ENCODE measurements at places on chromosomes 7 and 10.
A peak's percentile ranks its signal among the peaks of the same experiment; 100 is the strongest.

- DNase-seq = no peak
Observed at GRCh38 chr7:148050492-148051158, 539.9 kb upstream of the C7orf33 start.

GRCh38 chr10:47088656-47089354, 177.6 kb downstream of the PTPN20 start:
- no peak for DNase-seq

DNA sequence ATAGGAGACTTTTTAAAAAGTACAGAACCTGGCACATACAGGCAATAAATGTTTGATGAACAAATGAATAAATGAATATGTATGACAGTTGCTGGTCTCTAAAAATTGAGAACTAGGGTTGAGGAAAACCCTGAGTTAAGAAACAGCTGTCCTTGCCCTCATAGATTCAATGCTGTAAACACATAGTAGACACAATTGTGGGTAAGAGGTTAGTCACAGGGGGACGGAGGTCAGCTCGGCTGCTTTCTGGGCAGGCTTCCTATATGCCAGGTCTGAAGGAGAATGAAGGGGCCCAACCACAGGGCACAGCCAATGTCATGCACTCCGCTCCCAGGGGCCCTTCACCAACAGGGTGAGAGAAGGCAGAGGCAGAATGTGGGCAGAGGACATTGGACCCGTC, 143.3 kb upstream of the RSU1 start:
- no peak for DNase-seq

DNA sequence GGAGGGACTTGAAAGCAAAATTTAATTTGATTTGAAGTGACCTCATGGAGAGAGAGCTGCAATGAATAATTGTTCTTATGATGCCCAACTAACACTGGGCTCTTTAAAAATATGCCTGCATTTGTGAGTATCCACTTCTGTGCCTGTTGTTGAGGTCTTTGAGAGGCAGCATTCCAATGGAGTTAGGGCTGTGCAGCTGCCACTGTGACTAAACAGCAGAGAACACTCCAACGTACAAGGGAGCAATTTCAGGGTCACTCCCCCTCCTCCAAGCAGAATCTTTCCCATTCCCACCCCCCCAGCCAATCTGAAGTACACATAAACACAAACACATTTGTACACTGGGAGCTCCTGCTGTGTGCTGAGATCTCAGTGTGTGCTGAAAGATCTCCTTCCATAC, 28.0 kb upstream of the GSAP start:
- DNase-seq = no peak

DNA sequence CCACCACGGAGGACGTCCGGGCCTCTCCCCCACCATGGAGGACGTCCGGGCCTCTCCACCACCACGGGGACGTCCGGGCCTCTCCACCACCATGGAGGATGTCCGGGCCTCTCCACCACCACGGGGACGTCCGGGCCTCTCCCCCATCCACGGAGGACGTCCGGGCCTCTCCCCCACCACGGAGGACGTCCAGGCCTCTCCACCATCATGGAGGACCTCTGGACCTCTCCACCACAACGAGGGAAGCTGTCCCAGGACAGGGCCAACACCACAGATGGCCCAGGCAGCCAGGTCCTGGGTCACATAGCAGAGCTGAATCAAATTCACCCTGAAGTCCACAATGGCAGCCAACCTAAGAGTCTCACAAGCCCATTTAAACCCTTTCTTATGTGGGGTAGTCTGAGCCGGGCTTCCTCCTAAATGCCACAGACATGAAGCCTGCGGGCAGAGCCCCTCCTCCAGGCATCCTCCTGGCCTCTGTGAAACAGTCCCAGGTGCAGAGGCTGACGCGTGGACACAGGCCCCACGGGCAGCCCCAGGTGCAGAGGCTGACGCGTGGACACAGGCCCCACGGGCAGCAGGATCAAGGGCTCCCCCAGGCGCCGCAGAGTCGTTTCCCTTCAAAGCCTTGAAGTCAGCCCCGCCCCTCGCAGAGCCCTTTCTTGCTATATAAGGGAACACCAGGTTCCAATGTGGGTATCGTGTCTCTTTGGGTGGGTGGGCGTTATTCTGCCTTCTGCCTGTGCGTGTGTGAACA, 47.0 kb downstream of the FOXL3 start:
- DNase-seq = no peak

DNA sequence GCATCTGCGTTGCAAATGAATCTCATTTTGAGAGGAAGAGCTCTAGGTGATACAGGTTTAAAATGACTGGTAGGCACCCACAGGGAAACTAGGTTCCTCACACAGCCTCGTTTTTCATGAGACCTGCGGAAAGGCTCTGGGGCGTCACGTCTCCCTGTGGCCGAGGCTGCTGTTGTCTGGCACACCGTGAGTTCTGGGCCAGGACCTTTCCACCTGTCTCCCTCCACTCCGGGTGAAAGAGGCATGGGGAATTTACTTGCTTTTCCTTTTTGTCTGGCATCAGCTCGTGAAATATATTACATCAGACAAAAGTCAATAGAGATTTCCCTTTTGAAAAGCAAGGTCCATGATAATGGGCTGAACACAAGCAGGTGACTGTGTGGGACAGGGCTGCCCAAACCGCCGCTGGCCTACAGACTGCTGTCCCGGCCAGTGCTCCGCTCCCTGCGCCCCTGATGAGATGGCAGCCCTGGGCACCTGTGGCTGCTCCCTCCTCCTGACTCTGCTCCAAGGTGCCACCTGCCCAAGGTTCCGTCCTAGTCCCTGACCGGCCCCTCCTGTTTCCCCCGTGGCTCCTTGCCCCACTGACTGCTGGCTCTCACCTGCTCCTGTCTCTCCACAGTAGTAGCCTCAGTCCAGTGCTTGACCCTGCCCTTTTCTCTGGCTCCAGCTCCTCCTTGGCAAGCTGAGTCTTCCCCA, 109.6 kb downstream of the NKX6-2 start:
- no peak for DNase-seq

DNA sequence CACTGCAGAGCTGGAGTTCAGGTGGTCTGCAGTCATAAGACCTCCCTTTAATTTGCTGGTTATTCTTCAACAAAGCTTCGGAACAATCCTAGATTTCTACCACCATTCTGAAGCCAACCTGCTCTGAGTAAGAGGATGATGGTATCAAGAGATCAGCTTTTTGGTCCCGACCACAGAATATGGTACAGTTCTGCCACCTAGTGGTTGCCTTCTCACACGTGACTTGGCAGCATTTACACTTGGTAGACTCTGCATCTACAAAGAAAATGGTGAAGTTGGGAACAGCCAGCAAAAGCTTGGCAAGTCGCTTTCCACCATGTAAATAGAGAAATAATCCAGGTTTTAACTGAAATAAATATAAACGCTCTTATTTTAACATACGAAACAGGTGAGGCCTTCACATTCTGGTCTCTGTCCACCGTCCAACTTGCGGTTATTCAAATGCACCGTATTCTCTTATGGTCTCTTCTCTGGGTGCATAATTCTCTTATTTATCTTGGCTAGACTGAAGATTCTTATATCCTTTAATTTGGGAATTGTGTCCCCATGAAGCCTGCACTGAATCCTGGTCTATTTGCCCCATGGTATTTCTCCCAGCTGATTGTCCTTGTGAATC, 173.9 kb upstream of the GRM3 start:
- peak; percentile 51 for DNase-seq

DNA sequence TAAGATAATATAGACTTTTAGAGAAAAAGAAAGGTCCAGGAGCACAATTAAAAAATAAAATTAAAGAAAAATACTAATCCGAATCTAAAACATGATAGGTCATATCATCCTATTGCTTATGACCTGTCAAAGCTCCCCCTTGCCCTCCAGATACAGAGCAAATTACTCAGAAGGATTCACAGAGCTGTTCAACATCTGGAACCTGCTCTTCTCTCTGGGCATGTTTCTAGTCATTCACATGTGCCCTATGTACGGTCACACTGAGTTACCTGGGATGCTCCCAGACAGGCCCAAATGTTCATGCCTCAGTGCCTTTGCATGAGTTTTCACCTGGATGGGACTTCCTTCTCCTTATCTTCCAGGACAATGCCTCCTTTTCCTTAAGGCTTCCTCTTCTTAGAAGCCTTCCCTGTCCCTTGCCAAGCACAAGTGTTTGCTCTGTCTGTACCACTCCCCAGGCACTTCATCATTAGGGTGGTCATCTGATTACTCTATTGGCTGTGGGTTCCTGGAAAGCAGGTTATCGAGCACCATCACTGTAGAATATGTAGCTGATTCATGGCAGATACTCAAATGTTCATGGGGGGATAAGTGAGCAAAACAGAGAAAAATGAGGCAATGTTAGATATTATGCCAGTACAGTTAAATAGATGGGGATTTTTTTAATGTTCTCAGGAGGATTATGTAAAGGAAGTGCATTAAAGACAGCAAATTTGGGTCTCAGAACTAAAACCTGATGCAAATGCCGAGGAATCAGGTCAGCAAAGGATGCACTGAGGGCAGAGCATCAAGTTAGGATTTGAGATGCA, 12.0 kb upstream of the AOAH start:
- DNase-seq = no peak

DNA sequence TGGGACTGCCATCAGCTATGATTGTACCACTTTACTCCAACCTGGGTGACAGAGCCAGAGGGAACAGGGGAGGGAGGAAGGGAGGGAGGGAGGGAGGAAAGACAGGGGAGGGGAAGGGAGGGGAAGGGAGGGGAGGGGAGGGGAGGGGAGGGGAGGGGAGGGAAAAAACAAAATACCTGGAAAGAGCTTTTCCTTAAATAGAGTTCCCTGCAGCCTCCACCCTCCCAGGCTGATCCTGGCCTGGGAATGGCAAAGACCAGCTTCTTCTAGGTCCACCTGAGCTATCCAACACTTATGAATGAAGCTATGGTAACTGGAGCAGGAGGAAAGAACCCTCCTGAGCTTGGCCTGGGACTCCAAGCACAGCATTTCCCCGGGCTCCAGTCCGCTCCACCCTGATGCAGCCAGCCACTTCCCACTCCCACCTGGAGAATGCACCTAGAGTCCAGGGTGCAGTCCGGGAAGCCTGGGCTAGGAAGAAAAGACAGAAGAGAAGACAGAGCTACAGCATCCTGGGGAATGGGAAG, 66.1 kb downstream of the GRID1 start:
- no peak for DNase-seq

GRCh38 chr10:96021332-96021731, 22.1 kb upstream of the CCNJ start:
- DNase-seq = no peak

GRCh38 chr10:7261351-7261750, 149.5 kb downstream of the SFMBT2 start:
- DNase-seq = no peak

GRCh38 chr10:117541909-117542705, 439 bp upstream of the EMX2 start:
- no peak for DNase-seq

DNA sequence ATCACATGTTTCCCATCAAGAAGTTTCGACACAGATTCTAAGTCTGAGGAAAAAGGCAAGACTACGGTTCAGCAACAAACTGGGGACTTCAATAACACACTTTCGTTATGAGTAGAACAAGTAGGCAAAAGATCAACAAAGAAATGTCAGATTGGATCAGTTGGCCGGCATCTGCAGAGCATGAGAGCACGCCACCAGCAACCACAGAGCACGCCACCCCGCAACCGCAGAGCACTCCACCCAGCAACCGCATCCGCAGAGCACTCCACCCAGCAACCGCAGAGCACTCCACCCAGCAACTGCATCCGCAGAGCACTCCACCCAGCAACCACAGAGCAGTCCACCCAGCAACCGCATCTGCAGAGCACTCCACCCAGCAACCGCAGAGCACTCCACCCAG, 89.7 kb upstream of the FAM20C start:
- DNase-seq = no peak

GRCh38 chr10:44195112-44196007, 189.5 kb downstream of the CXCL12 start:
- no peak for DNase-seq

GRCh38 chr10:32964270-32964669, 6.2 kb upstream of the ITGB1 start:
- DNase-seq = no peak

GRCh38 chr10:63773106-63773505, 251.9 kb downstream of the REEP3 start:
- no peak for DNase-seq

DNA sequence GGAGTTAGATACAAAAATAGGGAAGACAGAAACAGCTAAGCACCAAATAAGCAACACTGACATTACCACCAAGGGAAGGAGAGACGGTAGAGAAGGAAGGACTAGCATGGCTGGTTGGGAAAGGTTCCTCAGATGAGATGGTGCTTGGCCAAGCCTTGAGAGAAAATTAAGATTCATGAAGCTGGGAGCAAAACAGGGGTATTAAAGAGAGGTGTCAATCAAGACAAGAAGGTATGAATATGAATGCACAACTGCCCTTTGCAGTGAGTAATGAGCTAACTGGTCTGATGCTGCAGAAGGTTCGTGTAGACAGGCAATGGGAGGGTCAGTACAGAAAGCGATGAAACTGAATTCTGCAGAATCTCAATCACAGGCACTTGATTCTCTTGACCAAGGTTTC, 67.7 kb downstream of the SLC37A3 start:
- no peak for DNase-seq

DNA sequence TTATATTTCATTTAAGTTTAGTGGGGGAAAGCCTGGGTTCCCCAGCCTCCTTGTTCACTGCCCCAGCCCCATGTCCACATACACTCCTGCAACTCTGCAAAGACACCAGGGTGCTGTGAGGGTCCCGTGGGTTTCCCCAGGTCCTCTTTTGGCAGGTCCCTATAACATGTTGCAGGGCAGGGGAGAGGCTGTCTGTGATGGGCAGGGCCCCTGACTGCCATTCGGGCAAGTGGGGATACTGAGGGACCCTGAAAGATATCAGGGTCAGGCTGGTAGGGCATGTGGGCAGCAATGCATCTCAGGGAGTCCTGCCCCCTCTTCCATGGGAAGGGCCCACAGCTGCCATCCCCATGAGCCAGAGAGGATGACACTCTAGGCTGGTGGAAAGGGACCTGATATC, 28.4 kb downstream of the RASGEF1A start:
- DNase-seq = no peak

DNA sequence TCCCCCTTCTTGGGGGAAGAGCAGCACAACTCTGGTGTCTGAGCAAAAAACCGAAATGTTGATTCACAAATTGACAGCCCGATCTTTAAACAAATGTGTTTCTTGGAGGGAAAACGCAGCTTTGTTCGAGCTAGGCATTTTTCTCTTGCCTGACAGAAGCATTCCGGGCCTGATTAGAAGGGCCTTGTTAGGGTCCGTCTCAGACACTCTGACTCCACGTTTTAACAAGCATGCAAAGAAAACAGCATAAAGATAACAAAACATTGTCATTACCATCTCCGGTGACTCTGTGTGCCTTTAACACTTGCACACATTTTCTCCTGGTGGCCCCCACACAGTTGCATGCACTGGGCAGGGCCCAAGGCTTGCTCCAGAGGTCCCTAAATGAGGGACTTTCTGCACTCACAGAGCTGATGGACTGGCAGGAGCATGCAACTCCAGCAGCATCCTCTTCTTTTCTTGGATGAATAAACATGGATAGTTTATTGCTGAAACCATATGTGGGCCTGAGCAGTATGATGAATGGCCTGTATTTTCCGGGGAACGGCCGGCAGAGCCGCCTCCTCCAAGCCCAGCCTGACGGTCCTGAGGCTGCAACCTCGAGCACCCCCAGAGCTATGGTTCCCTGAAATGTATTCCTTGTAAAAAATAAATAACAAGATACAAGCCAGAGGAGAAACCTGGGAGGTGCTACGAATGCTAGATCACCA, 50.9 kb downstream of the EBF3 start:
- DNase-seq = no peak
